ENCODE measurements at places on chromosomes 1 and 21.

- DNase-seq = no peak
Measured at GRCh38 chr1:48616710-48617109, 144.7 kb upstream of the SPATA6 start.

DNA sequence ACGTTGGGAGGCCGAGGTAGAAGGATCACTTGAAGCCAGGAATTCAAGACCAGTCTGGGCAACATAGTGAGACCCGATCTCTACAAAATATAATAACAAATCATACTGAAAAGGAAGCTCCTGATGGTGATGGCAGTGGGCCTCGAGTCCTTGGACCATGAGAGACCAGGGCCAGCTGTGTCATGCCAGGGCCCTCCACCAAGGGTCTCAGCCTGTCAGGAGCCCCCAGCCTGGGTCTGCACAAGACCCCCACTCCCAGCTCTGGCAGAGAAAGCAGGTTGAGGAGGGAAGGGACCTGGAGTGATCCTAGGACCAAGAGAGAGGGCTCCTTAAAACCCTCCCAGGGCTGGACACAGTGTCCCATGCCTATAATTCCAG lies 6.7 kb upstream of the CTRC start:
- no peak for DNase-seq

DNA sequence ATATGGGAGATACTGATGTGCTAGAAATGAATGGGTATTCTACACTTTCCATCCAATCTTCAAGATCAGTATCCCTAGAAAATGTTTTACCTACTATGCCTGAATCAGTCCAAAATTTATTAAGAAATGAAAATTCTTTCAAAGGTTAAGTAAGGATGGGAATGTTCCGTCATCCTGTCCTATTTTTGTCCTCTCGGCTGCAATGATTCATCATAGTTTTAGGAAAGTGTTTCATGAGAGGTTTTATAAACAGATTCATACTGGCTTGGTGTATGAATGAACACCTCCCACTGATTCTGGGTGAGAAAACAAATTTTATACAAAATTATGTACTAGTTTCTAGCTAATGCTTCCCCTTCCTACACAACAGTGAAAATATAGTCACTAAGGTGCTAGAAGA lies 504.6 kb upstream of the NR5A2 start:
- DNase-seq = peak; percentile 58

DNA sequence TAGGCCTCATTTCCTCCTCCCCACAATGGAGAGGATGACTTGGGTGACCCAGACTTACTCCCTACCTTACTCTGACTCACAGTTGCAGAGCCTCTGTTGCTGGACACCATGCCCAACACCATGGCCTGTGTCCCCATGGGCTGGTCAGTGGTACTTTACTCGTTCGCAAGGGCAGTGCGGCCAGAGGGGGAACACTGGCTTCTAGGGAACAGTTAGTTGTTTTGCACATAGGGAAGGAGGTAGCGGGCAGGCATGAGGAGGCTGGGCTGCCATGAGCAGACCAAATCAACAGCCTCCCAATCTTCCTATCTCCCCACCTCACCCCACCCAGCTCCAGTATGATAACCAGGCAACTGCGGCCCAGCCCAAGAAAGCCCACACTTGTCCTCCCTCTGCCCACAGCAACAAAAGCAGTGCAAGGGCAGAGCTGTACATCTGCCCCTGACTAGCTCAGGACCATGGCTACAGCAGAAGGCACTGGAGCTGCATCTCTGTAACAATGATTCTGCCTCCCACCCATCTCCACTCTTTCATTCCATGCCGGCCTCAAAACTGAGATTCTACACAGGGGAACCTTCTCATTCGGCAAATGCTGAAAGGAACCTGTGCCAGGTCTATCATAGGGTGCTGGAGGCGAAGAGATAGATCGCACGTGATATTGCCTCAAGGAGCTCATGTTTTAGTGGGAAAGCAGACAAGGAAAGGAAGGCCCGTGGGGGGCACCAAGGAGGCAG lies 18.6 kb downstream of the TAL1 start:
- DNase-seq = no peak

DNA sequence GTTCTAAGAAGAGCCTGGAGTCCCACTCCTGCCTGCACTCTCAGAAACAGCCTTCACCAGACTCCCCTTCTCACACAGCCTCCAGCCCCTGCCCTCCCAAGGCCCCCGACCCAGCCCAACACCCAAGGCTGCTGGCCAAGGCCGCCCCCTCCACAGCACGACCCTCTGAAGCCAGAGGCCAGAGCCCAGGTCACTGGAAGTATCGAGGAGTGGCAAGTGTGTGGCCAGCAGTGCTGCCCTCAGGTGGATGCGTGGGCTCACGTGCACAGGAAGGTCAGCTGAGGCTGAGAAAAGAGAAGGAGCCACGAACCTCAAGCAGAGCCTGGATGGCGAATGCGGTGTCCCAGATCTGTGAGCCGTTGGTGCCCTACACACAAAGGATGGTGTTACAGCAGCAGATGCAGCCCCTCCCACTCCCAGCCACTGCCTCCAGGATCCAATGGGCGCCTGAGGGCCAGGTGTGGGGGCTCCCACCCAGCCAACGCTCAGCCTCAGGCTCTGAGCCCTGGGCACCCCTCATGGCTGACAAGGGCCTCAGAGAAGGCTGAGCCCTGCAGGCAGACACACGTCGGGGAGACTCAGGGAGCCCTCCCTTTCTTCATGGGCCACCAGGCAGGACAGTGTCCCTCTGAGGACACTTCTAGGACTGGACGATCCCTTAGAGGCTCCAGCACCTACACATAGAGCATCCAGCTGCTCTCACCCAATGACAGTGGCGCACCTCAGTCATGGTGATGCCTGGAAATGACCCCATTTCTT lies 18.0 kb downstream of the LSS start:
- DNase-seq = no peak

DNA sequence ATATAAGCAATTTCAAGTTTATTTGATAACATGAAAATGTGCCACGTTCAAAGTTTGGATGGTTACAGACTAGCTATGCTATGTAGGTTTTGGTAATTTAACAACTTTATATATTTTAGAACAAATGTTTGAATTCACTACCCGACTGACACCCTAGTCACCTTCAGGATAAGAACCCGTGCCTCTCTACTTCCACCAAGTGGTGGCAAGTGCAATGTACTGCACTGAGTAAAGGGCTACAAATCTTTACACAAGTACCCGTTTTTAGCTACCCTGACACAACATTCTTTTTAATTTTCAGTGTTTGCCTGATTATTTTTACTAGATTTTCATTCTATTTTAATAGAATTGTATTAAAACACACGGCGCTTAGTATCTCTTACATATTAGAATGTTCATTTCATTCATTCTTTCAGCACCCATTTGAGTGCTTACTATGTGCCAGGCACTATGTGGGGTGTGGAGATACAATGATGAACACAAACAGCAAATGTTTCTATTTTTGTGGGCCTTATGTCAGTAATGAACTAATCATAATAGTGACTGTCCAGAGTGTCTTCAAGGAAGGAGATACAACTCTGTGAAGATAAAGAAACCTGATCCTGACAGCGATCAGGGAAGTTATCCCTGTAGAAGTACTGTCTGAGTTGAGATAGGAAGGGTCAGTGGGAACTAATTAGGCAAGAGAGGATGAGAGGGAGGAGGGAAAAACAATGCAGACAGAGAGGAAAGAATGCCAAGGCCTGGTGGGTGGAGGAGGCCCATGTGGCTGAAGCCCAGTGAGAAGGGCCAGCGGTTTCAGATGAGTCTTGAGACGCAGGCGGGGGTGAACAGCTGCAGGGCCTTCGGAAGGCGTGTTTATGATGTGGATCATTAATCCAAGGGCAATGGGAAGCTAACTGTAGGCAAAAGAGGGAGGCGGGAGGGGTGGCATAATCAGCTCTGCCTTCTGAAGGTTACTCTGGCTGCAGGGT lies 3.8 kb downstream of the LCA5L start:
- DNase-seq = peak; percentile 79

- DNase-seq = no peak
Measured at GRCh38 chr1:34356853-34357252, 180.1 kb downstream of the C1orf94 start.

DNA sequence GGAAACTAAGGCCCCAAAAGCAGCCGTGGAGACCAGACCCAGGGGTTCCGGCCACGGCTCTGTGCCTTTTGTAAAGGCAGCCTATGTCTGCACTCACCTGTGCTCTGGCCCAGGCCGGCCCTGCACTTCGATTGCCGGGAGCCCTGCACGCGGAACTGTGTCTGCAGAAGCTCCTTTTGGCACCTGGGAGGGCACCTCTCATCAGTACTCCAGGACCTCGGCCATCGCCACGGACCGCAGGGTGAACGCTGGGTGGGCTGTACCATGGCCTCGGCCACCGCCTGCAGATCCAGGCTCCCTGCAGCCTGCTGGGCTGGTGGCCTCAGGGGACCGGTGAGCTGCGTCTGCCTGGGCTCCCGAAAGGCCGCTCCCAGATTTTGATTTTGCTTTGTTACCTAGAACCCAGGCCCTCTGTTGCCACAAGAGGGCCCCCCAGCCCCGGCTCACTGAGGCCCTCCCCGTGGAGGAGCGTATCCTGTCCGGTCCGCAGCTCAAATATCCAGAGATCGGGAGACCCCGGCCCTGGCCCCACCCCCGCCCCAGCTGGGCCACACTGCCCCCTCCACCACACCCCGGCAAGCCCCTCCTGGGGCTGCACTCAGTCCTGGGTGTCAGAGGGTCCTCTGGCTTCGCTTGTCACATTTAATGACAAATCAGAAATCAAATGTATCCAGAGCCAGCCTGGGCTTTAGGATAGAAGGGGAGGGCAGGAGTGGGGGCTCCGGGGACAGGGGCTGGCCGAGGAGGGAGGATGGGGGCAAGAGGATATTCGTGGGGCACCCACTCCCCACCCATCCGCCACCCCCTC lies 60.2 kb upstream of the PDE9A start:
- DNase-seq = peak; percentile 64

DNA sequence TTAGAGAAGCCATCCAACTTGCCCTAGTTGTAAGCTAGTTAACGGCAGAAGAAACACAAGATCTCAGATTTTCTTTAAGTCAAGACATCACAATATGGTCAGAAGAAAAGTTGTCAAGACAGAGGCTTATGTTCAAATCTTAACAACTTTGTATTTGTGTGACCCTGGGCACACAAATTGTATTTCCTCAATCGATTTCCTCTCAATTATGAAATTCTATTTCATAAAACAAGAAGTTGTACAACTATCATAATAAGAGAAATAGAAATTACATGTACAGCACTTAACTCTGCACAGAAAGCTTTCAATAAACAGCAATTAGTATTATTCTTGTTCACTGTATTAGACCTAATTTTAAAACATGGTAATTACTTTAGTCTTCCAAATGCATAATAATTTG lies 62.9 kb upstream of the SDC3 start:
- no peak for DNase-seq

DNA sequence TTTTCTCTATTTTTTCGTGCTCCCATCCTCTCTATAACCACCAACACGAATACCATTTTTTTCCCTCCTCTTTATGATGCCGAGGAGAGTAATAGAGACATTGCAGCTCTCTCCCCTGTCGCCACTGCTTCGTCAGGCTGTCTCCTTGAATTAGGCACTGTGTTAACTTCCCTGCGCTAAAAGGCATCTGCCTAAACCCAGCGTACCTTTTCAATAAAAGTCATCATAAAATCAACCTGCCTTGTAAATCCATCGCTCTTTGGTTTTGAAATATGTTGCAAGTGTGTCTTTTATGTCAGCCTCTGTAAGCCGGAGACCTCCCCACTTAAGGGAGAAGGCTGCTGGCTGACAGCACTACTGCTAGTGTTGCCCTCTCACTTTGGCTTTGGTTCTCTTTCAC lies 8.7 kb downstream of the RNF220 start:
- DNase-seq = no peak

GRCh38 chr1:229380536-229381160 lies 37.8 kb upstream of the CCSAP start:
- DNase-seq = no peak

- DNase-seq = peak; percentile 14
Measured at GRCh38 chr1:6788946-6789345, 3.7 kb downstream of the CAMTA1 start.

DNA sequence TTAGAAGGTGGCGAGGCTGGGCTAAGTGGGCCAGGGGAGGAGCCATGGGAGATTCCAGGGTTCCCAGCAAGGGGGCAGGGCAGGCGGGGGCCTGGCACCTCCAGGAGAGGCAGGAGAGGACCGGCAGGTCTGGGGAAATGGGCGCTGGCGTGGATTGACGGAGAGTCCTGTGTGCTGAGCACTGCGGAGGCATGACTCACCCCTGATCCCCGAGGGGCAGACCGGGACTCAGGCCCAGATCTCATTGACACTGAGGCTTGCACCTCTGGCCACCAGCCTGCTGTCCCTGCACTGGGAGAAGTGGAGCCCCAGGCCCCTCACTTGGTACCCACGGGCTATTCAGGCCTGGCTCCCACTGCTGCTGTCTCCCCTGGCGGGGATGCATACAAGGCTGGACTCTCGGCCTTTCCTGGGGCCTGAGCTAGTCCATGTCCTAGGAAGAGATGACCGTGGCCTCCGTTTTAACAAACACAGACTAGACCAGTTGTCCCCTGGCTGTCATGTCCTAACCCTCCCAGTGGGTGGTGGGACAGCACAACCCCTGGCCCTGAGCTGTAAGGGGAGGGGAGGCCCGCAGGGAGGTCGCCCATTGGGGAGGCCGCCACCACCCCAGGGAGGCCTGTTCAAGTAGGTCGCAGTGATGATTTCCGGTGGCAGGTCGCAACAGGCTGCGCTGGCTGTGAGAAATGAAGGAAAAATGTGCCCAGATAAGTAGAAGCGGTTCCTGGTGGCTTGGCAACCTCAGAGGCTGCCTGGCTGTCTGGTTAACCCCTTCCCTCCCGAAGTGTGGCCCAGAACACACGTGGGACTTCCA lies 39.7 kb downstream of the RIPK4 start:
- DNase-seq = peak; percentile 51

- DNase-seq = peak; percentile 52
Measured at GRCh38 chr1:53160924-53161378, 18.5 kb upstream of the SLC1A7 start.

DNA sequence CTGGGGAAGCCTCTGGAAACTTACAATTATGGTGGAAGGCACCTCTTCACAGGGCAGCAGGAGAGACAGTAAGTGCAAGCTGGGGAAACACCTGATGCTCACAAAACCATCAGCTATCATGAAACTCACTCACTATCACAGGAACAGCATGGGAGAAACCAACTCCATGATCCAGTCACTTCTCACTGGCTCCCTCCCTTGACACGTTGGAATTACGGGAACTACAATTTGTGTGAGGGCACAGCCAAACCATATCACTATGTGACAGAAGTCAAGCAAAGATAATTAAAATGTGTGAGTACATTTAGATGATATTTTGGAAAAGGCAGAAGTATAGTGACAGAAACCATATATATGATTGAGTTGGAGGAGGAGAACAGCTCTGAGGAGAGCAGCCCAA lies 474.0 kb upstream of the OLFM3 start:
- DNase-seq = no peak

DNA sequence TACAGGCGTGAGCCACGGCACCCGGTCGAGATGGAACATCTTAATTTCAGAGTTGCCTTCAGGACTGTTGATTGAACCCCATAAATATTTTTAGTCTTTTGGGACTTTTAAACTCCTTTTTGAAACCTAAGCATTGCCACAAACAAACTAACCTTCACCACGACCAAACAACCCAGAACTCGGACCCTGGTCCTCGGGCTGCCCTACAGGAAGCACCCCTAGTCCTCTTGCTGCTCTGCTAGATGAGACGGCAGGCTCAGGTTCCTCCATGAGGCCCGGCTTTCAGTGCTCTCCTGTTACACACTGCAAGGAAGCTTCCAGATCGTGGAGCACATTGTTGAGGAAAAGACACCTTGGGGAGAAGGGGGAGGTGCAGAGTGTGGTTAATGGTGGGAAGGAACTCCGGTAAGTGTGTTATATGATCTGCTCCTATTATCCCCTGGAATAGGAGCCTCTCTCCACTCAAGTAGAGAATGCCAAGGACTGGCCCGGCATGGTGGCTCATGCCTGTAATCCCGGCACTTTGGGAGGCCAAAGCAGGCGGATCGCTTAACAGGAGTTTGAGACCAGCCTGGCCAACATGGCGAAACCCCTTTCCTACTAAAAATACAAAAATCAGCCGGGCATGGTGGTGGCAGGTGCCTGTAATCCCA lies 5.7 kb downstream of the EPHX1 start:
- DNase-seq = no peak

Data from choroid plexus epithelial cell (primary cell).